Esophagus muscularis mucosa (tissue), 4 donors: ENCODE measurements at places on chromosomes 6 and 20. TPM values are rescaled to one million over a fixed set of nuclear protein-coding genes. Genes with fewer than 3 reads are reported as not detected.

Gene ULBP3
- 0.86 TPM for total RNA-seq

Gene OR10C1
- total RNA-seq = not detected

Gene OTOR
- total RNA-seq = not detected

GRCh38 chr6:24193364-24193763, 67.3 kb downstream of the NRSN1 start:
- DNase-seq = no peak

Gene BEND6
- 1.7 TPM for total RNA-seq

- no peak for DNase-seq
These were observed 38.9 kb downstream of the OR2B2 start for GRCh38 chr6:27873021-27873940.

DNA sequence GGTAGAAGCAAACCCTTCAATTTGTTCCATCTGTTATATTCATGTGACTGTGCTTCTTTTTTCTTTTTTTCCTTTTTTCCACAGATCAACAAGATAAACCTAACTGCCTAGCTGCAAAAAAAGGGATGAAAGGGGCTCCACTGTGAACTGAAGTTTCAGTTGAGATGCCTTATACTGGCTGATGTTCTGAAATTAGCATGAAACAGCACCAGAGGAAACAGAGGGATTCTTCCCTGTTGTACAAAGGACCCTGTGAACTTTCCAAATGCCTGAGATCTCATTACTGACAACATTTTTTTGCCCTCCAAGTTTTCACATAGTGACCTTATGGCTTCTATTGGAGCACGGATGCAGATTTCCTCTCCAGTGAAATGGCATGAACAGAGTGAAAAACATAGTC, 302.7 kb upstream of the TFAP2D start:
- no peak for DNase-seq

Gene TGM6
- not detected for total RNA-seq

GRCh38 chr6:115610696-115611095, 450.0 kb downstream of the FRK start:
- no peak for DNase-seq

Gene C20orf96
- 1.7 TPM for total RNA-seq

Gene ACSS1
- total RNA-seq = 154 TPM

DNA sequence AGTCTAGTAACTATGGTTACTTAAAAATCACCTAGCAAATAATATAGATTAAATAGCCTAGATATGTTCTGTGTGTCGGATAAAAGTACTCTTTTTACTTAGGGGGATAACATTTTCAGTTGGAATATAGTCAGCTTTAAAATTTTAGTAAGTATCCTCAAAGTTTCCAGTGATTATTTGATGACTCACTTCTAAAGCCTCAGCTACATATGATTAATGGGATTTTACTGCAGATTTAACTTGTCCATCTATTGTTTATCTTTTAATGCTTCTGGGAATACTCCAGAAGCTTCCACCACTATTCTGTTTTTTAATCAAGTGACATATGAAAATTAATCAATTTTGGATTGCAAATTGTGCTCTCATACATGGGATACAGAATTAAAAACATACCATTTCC, 8.7 kb upstream of the TENT5A start:
- no peak for DNase-seq

DNA sequence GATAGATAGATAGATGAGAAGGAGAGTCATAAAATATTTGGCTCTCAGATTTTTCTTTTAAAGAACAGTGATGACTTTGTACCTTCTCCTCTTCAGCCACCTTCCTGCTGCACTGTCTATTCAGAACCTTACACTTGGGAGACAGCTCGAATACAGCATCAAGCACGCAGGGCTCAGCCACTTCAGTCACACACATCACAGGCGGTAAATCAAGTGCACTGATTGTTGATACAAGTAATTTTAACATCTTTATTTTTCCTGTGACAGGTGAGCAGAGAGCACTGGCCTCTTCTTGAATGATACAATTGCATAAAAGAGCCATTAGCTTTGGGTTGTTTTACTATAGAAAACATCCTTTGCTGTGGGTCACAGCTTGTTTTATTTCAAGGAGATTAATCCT, 1118.5 kb upstream of the EYS start:
- no peak for DNase-seq

Gene APOBEC2
- not detected for total RNA-seq
